Bone marrow (tissue), 2 donors: ENCODE measurements at places on chromosomes 12 and 14.

GRCh38 chr14:42715316-42715715, 1108.6 kb downstream of the LRFN5 start:
- no peak for DNase-seq

DNA sequence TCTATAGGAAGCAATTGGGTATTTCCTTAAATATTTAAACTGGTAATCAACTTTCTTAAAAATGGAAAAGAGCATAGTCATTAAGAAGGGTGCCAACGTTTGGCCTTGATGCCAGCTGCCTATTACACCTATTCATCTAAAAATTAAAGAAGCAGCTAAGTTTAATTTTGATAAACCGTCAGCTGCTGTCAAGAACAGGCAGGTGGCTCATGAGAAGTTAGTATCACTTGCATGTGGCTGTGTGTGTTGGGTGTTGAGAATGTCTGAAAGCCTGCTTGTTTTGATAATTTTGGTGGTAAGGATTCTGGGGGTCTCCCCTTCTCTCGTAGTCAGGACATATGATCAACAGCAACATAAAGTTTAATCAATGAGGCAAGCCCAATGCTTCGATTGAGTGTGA, 6.5 kb downstream of the GLRX5 start:
- DNase-seq = no peak

DNA sequence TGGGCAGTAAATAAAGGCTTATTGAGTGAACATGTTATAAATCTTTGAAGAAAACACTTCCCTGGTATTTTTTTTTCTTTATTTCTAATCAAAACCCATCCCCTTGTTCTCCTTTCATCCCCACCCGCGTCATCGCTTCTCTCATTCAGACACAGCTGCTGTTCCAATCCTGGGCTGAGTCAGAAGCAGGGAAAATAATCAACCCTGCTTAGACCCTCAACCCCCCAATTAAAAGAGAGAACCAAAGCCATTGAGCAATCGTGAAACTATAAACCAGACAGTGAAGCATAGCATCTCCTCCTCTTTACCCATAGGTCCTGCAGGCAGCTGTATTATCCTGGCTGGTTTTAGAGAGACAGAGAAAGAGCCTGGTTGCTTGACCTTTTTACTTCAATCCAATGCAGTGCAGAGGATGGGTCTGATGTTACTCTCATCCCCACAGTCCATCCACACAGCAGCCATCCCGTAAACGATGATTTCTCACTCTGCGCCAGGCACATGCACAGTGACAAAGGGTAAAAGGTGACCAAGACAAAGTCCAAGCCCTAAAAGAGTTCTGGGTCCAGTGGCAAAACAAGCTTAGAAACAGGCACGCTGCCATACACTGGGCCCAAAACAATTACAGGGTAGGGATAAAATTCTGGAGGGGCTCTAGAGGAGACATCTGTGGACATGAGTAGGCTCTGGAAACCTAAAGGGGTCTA, 238.3 kb downstream of the GALC start:
- no peak for DNase-seq

DNA sequence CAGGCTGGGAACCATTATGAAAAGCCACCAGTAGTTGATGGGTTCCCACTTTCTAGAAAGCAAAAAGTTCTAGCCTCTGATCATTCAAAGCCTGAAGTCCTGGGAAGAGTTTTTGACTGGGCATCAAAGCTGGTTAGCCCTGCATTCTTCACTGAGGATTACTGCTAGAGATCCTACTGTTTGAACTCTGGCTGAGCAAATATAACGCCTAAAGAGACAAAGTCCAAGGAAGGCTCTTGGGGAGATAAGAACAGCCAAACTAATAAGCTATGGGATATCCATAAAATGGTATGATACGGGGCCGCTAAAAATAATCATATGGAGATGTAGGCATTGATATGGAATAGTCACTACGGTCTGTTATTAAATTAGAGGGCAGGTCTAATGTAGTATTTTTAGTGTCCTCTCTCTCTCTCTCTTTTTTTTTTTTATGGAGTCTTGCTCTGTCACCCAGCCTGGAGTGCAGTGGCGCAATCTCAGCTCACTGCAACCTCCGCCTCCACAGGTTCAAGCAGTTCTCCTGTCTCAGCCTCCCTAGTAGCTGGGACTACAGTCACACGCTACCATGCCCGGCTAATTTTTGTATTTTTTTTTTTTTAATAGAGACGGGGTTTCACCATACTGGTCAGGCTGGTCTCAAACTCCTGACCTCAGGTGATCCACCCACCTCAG, 35.5 kb downstream of the PLXNC1 start:
- no peak for DNase-seq

GRCh38 chr14:55092341-55092740, 36.7 kb upstream of the LGALS3 start:
- no peak for DNase-seq

GRCh38 chr12:50739611-50740010, 24.3 kb upstream of the ATF1 start:
- DNase-seq = no peak

- no peak for DNase-seq
Measured at GRCh38 chr12:81974762-81975161, 215.6 kb upstream of the PPFIA2 start.

DNA sequence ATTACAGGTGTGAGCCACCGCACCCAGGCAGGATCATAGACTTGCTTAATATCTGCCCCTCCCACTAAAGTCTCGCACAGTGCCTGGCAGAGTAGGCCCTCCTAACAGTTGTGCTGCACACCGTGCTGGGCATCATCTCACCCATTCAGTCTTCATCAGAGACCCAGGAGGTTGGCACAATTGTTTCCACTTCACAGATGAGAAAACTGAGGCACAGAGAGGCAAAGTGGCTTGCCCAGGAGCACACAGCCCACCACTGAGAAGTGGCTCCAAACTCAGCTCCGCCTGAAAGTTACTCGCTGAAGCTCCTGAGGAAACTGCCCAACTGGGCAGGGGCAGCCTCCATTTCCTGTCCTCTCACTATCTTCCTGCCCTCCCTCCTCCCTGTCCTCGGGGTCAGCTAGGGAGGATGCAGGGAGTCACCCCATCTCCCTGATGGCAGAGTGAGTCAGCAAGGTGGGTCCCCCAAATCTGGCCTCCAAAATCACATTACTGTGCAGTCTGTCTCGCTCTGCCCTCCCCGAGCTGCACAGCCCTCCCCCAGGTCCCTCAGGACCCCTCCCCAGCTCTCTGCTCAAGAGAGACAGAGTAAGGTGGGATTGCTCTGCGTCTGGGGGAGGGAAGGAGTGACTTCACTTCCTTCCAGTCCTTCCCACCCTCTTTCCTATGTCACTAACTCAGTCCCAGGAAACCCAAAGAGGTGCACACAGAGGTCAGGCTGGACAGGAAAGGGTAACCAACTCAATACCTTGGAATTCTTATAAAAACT, 5.7 kb downstream of the SLC8B1 start:
- no peak for DNase-seq

DNA sequence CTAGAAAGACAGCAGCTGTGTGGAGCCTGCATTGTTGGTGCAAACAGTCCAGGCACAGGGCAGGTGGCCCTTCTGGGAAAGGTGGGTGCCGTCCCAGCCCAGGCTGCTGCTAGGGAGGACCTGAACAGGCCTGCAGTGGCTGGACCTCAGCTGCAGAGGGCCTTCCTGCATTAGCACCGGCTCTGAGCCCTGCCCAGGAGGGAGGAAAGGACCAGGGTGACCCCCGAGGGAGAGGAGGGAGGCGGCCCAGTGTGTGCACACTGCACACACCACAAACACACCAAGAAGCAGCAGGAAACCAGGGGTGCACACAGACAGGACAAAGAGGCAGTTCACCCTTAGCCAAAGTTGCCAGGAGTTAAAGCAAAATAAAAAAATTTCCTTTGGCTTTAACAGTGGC, 8.0 kb upstream of the PGAM5 start:
- no peak for DNase-seq

- no peak for DNase-seq
Measured at GRCh38 chr14:94382716-94383596, 5.4 kb downstream of the SERPINA1 start.

GRCh38 chr14:70283156-70283555, 76.3 kb downstream of the COX16 start:
- no peak for DNase-seq

DNA sequence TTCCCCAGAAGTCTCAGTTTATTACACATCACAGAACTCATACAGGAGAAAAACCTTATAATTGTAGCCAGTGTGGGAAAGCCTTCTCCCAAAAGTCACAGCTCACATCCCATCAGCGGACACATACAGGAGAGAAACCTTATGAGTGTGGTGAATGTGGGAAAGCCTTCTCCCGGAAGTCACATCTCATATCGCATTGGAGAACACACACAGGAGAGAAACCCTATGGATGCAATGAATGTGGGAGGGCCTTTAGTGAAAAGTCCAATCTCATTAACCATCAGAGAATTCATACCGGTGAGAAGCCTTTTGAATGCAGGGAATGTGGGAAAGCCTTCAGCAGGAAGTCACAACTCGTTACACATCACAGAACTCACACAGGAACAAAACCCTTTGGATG, 20.1 kb downstream of the ZNF84 start:
- no peak for DNase-seq

DNA sequence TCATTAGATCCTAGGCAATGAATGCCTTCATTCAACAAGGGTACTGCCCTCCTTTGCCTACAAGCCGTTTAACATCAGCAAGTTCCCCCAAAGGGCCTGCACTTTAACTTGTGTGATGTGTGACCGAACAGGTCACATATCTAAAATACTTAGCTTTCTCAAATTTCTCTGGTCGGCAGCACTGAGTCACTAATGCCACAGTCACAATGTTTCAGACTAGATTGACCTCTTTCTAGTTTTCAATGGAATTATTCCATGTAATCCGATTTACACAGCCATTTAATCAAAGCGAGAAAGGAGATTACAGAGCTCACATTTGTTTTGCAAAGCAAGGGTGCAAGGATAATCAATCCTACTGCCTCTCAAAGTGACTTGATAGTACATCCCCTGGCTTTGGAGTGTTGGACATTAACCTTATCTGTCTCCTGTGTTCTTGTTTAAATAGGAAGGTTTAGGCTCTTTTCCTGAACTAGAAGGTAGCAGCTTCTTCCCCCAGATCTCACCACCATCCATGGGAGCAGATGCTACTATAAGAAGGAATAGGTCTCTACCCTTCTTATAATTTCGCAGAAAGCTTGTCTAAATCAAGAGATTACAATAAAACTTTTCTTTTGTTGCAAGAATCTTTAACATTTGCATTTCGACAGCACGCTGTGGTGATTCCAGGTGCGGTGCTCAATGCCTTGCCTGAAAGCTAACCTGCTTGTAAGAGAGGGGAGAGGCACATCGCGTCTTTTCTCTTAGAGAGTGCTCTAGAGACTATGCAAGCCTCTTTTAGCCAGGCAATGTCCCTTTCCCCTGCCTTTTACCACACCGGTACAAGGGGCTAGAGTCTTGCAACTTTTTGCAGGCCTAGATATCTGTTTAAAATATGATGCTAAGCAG, 1.8 kb downstream of the KITLG start:
- DNase-seq = no peak

- DNase-seq = no peak
Measured at GRCh38 chr12:67070307-67070600, 198.9 kb upstream of the CAND1 start.

DNA sequence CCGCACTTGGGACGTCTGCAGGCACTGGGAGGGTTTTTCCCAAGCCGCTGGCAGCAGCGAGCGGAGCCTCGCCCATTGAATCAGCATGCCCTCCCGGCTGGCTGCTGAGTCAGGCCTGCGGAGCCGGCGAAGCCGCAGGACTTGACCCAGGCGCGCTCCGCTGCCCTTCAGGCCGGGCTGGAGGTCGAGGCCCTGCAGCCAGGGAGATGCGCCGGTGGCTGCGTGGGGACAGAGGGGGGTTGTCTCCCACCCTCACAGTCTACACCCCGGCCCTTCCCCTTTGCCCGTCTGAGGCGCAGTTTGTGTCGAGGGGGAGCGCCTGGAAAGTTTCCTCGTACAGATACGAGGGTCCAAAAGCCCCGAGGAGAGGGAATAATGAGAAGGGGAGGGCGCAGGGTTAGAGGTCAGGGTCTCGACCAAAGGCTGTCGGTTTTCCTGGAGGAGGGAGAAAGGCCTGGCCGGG, 759 bp upstream of the KLC1 start:
- peak; percentile 70 for DNase-seq

DNA sequence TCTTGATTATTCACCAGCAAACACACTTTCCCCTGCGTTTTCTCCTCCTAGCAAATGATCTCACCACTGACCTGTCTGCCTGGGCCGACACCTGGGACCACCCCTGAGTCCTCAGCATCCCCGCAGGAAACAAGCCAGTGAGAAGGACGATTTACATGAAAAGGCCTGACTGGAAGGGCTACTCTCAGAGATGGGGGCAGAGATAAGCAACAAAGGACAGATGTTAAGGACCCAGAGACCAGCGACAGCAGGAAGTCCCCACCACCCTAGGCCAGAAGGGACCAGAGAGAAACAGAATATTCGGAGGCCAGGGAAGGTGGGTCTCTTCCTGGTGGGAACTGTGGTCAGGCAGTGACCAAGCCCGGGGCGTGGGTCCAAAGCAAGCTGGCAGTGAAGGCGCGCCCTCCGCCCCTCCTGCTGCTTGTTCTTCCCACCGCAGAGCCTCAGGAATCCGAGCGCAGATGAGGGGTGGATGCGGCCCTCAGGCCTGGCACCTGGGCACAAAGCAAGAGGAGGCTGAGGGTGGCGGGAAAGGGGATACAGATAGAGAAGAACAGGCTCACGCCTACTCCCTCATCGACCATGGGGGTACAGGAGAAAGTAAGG, 55.8 kb downstream of the STX2 start:
- no peak for DNase-seq

DNA sequence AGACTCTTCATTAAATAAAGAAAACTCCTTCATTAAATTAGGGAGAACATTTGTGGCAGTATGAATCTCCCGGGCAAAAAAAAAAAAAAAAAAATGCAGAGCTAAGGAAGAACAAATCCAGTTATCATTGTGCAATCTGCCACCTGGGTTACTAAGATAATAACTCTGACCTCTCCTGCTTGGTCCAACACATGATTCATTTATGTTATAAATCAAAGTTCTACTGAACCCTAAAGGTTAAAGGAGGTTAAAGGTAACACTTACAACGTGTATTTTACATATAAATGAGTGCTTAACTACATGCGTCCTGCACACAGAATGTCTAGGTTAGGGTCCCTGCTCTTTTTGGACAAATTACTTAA, 4.2 kb downstream of the TGFB3 start:
- no peak for DNase-seq

DNA sequence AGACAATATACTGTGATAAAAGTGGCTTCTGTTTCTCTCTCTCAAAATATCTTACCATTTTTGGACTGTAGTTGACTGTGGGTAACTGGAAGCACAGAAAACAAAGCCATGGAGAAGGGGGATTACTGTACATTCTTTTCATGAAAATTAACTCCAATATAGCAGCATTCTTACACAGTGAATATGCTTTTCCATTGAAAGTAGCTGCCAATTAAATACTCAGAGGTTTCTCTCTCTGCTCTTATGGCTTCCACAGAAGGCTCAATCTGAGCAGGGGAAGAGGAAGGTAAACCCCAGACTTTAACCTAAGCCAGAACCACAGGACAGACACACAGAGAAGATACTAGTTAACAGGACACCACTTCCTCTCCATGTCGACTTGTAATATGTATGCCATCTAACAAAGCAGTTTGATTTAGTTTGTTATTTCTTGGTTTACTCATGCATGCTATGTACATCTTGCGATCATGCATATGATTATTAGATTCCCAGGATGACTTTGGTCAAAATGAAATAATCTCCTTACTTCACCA, 150.2 kb downstream of the SSPN start:
- peak; percentile 8 for DNase-seq

GRCh38 chr12:55708695-55709233, 1.1 kb upstream of the ITGA7 start:
- no peak for DNase-seq
